ENCODE measurements at places on chromosomes 12 and 14.

- no peak for DNase-seq
These were observed 49.3 kb downstream of the AACS start for GRCh38 chr12:125114365-125115141.

DNA sequence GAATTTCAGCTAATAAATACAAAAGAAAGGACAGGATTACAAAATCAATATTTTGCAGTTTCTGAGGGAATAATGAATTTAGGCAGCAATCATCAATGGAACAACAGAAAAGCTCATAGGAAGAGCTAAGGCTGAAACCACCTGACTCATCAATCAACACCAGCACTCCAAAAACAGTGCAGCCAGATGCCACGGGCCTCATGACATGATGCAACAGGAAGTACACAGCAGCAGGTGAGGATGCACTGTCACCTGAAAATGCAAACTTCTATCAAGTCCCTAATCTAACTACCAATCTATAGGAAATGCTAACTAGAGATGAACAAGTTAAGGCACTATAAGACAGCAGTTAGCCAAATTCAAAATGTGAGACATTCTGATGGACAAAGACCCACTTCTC, 21.7 kb downstream of the GNS start:
- no peak for DNase-seq

DNA sequence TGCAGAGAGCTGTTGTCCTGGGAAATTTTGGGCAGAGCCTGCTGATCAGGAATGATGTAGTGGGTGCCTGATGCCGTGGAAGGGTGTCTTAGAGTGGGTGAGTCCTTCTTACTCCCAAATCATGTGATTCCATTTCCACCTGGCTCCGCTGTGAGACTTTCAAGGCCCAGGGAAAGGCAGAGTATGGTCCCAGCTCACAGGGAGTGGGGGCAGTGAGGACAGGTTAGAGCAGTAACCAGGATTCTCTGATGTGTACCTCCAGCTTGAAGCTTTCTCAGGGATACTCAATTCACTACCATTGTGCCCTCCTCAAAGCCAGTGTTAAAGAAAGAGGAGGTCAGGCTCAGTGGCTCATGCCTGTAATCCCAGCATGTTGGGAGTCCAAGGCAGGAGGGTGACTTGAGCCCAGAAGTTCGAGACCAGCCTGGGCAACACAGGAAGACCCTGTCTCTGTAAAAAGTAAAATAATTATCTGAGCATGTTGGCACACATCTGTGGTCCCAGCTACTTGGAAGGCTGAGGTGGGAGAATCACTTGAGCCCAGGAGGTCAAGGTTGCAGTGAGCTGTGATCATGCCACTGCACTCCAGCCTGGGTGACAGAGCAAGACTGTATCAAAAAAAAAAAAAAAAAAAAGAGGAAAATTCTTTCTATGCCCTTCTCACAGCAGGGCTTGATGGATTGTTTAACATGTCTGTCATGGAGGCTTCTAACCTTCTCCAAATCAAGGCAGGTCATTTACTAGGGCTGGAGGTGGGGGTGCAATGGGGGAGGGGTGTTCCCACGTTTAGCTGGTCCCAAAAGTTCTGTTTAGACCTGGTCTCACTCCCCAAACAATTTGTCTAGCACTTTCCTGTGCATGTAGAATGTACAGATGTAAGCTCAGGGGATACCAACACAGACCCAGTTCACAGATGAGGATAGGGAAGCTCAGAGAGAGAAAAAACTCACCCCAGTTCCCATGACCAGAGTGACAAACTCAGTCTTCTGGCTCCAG, 12.5 kb upstream of the IQSEC3 start:
- no peak for DNase-seq

GRCh38 chr12:65598688-65599087, 225.6 kb upstream of the HMGA2 start:
- no peak for DNase-seq

DNA sequence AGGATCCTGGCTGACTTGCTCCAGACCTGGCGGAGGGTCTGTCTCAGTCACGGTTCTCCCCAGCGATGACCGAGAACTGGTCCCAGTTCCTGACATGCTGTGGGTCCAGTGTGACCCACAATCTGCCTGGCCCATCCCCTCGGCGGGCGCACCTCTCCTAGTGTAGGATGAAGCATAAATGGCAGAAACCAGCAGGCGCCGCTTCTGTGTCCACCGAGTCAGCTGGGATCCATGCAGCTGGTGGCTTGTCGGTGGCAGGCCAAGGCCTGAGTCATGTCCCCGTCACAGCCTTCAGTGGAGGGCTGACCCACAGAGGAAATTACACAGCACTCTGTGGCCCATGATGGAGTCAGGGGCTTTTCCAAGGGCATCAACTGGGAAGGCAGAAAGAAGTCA, 38.5 kb downstream of the NFKBIA start:
- no peak for DNase-seq
